ENCODE measurements at places on chromosomes 5 and 9. TPM values are rescaled to one million over a fixed set of nuclear protein-coding genes. Genes with fewer than 3 reads are reported as not detected.

DNA sequence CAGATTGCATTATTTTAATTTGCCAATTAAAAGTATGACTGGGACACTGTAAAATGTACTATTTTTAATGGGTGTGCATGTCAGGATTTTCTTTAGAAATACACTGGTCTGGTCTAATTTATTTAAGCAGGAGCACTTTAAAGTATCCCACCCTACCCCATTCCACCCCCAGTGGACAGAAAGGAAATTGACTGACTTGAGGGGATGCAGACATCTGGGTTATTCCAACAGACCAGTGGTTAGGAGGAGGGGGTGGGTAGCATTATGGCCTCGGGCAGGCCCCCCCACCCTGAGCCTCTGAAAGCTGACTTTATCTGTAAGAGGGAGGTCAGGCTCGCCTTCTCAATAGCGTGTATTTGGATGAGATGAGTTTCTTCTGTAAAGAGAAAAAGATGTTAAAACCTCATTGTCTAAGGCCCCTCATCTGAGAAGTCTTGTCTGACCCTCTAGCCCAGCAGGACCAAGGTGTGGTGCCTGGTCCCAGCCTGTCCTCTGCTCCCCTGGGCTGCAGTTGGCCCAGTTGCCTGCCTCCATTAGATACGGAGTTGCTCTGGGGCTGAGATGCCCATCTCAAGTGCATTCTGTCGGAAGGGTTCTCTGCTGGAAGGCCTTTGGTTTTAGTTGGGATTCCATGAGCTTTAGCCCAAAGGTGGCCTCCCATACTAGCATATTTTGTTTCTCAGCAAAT, 4.4 kb downstream of the HNRNPAB start:
- no peaks in the 10 kb centered on the region for H3K27me3 ChIP-seq
- H3K27ac ChIP-seq: no peak overlapping the region
- no peak overlapping the region for H3K4me3 ChIP-seq
- H3K4me1 ChIP-seq: peaks cover 41% of the 10 kb centered on the region
- peaks cover 5% of the 10 kb centered on the region for H3K36me3 ChIP-seq

Gene FBP2
- total RNA-seq: not detected

- DNase-seq: no peak
- H3K27me3 ChIP-seq: no peaks in the 10 kb centered on the region
- H3K4me1 ChIP-seq: peaks cover 21% of the 10 kb centered on the region
Observed at GRCh38 chr5:76451031-76451701, 48.1 kb downstream of the IQGAP2 start.

Gene STK32A
- total RNA-seq: not detected

DNA sequence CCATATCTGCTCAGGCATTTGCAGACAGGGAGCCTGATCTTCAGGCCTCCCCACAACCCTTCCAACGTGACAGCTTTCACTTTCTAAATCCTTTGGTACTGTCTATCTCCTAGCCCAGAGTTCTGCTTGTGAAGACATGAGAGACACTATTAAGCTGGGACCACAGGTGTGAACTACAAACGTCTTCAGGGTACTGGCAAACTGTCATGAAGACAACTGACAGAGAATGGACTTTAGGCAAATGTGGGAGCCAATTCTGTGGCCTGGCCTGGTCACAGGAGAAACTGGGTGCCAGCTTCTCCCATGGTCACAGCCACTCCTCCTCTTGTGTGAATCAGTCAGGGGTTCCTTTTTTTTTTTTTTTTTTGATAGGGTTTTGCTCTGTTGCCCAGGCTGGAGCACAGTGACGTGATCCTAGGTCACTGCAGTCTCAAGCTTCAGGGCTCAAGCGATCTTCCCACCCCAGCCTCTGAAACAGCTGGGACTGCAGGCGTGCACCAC, 10.4 kb downstream of the TRIM14 start:
- peak overlapping the region; percentile 90 for H3K27ac ChIP-seq
- no peak for DNase-seq
- no peak overlapping the region for H3K4me3 ChIP-seq
- no peaks in the 10 kb centered on the region for H3K27me3 ChIP-seq
- H3K36me3 ChIP-seq: peaks cover 32% of the 10 kb centered on the region

Gene FOXD4L5
- total RNA-seq: 0.23 TPM

- H3K36me3 ChIP-seq: no peaks in the 10 kb centered on the region
- H3K27me3 ChIP-seq: no peaks in the 10 kb centered on the region
- DNase-seq: no peak
- H3K4me1 ChIP-seq: no peaks in the 10 kb centered on the region
- H3K4me3 ChIP-seq: no peak overlapping the region
Observed at GRCh38 chr9:1580215-1580614, 434.9 kb upstream of the SMARCA2 start.

Gene ARHGEF28
- total RNA-seq: 0.73 TPM

- no peaks in the 10 kb centered on the region for H3K4me1 ChIP-seq
- no peak overlapping the region for H3K4me3 ChIP-seq
- peaks cover 2% of the 10 kb centered on the region for H3K27me3 ChIP-seq
- no peak overlapping the region for H3K27ac ChIP-seq
- DNase-seq: no peak
Observed at GRCh38 chr5:34618371-34619065, 37.6 kb upstream of the RAI14 start.

GRCh38 chr5:88515881-88516819, 247.5 kb upstream of the TMEM161B start:
- H3K4me1 ChIP-seq: no peaks in the 10 kb centered on the region
- H3K4me3 ChIP-seq: no peak overlapping the region
- no peak for DNase-seq
- no peak overlapping the region for H3K27ac ChIP-seq
- no peaks in the 10 kb centered on the region for H3K36me3 ChIP-seq

DNA sequence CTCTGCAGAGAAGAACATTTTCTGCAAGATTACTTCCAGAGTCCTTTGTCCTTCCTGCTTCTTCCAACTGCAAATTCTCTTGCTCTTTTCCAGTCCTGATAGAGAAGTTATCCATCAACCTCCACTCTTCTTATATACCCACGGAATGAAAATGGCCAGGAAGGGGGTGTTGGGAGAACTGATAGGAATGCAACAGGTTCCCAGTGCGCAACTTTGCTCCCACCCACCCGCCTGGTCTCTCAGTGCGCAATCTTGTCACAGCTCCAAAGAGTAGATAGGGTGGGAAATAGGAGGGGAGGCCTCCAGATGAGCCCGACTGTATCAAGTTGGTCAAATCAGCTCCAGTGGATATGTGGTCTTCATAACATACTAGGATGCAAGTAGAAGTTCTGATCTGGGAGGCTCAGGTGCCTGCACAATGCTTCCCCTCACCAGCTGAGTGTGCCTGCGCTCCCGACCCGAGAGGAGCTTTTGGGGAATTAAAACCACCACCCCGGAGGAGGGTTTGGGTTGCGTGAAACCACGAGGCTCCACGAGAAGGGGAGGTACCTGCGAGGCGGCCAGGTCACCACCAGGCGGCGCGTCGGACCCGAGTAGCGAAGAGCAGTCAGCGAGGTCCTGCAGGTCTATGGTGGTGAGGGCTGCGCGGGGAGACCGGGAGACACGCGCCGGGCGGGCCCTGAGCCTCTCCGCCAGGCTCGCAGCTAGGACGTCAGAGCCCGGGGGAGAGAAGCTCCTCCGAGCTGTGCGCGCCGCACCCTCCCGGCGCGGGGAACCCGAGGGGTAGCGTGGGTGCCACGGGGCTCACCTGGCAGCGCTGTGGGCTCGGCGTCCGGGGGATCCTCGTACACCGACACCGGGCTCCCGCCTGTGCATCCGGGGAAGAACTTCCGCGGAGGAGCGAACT, 835 bp downstream of the MCIDAS start:
- H3K36me3 ChIP-seq: no peaks in the 10 kb centered on the region
- H3K27me3 ChIP-seq: peaks cover 54% of the 10 kb centered on the region
- peaks cover 41% of the 10 kb centered on the region for H3K4me1 ChIP-seq
- H3K27ac ChIP-seq: no peak overlapping the region

- no peak for DNase-seq
- H3K36me3 ChIP-seq: no peaks in the 10 kb centered on the region
- no peaks in the 10 kb centered on the region for H3K4me1 ChIP-seq
- H3K27ac ChIP-seq: no peak overlapping the region
- H3K4me3 ChIP-seq: no peak overlapping the region
Observed at GRCh38 chr9:90948156-90948555, 146.5 kb downstream of the SYK start.

GRCh38 chr9:115170358-115171073, 52.6 kb upstream of the TNC start:
- DNase-seq: no peak
- H3K27me3 ChIP-seq: no peaks in the 10 kb centered on the region
- H3K27ac ChIP-seq: no peak overlapping the region
- H3K4me3 ChIP-seq: no peak overlapping the region
- H3K4me1 ChIP-seq: no peaks in the 10 kb centered on the region

Gene TSSK1B
- not detected for total RNA-seq

DNA sequence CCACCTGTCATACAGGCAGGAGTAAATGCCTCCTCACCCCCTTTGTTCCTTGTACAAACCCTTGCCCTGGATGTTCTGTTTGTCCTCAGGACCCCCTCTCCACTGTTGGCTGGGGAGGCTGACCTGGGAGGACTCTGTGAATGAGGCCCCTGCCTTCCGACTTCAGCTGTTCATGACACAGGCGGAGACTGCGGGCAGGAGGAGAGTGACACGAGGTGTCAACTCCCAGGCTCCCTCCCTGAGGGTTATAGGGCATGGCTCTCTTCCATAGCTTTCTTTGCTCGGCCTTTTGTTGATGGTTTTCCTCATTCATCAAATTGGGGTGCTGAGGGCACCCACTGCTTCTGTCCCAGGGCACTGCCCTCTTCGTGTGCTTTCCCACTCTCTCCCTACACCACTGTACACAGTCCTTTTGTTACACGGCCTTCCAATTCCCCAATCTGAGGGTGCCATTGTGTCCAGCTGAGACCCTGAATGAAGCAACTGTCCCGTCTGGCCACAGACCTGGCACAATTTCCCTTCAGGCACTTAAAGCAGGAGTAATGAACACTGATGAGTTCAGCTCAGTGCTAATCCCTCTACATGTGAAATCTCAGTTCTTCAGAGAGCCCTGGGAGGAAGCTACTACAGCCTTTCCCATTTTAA, 33.8 kb downstream of the KCNIP1 start:
- no peak overlapping the region for H3K27ac ChIP-seq
- no peaks in the 10 kb centered on the region for H3K4me1 ChIP-seq
- H3K36me3 ChIP-seq: no peaks in the 10 kb centered on the region
- no peak for DNase-seq
- no peaks in the 10 kb centered on the region for H3K27me3 ChIP-seq

DNA sequence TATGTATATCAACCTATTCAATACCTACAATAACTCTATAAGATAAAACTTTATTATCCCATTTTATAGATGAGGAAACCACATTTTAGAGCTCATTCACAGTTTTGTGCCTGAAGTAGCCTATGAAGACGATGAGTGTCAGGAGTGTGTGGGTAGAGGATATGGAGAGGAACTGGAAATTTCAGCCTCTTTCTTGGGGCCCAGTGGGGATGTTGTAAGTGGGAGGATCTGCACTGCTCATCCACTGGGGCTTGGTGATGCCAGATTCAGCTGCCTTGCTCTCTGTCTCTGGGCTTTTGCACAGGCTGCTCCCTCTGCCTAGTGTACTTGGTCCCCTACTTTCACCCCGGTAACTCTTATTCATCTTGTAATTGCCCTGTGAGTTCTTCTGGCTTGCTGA, 194.7 kb downstream of the SREK1 start:
- H3K36me3 ChIP-seq: no peaks in the 10 kb centered on the region
- H3K27me3 ChIP-seq: peaks cover 2% of the 10 kb centered on the region
- no peak overlapping the region for H3K4me3 ChIP-seq
- no peak overlapping the region for H3K27ac ChIP-seq
- no peaks in the 10 kb centered on the region for H3K4me1 ChIP-seq

Gene ZDHHC21
- total RNA-seq: 4.2 TPM

- peak overlapping the region; percentile 83 for H3K27ac ChIP-seq
- H3K4me3 ChIP-seq: peak overlapping the region; percentile 85
- peaks cover 31% of the 10 kb centered on the region for H3K4me1 ChIP-seq
- no peaks in the 10 kb centered on the region for H3K36me3 ChIP-seq
Observed at GRCh38 chr5:131264451-131265099, 722 bp downstream of the CDC42SE2 start.

Gene CATSPER3
- total RNA-seq: 1.1 TPM

Gene FST
- total RNA-seq: 2.0 TPM

- no peaks in the 10 kb centered on the region for H3K36me3 ChIP-seq
- H3K27ac ChIP-seq: no peak overlapping the region
- H3K4me3 ChIP-seq: no peak overlapping the region
- DNase-seq: no peak
- peaks cover 31% of the 10 kb centered on the region for H3K4me1 ChIP-seq
Observed at GRCh38 chr5:77644371-77645157, 6.1 kb upstream of the OTP start.

GRCh38 chr9:79668956-79669355, 97.2 kb downstream of the TLE4 start:
- no peaks in the 10 kb centered on the region for H3K27me3 ChIP-seq
- peaks cover 9% of the 10 kb centered on the region for H3K36me3 ChIP-seq
- peaks cover 7% of the 10 kb centered on the region for H3K4me1 ChIP-seq
- H3K4me3 ChIP-seq: no peak overlapping the region
- no peak overlapping the region for H3K27ac ChIP-seq

GRCh38 chr9:93248386-93249040, 64.6 kb downstream of the WNK2 start:
- no peaks in the 10 kb centered on the region for H3K36me3 ChIP-seq
- H3K27ac ChIP-seq: no peak overlapping the region
- H3K4me3 ChIP-seq: no peak overlapping the region

DNA sequence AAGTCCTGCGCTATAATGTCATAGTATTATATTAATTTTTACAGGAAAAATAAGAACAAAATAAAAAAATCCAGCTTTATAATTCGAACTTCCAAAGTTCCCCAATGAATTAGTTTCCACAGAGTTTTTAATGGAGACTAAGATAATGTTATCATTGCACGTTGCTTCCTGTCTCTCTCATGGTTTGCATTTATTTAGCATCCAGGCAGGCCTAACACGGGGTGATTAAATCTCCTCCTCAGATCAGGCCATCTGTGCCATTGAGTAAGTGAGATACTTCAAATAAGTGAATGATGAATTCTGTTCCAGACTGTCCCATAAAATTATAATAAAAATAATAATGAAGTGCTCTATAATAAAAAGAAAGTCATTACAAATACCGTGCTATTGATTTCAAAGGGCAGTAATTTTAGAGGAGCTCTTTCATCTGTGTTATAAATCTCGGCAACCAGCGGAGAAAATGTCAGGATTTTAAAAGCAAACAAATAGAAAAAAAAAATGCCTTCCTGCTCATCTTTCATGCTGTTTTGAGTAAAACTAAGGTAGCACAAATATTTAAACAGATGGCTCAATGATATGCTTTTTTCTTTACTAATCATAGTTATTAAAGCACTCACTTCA, 570.6 kb upstream of the ZNF608 start:
- H3K27ac ChIP-seq: no peak overlapping the region
- no peaks in the 10 kb centered on the region for H3K27me3 ChIP-seq
- H3K36me3 ChIP-seq: no peaks in the 10 kb centered on the region
- H3K4me1 ChIP-seq: no peaks in the 10 kb centered on the region
- no peak for DNase-seq

Gene SCGB3A2
- total RNA-seq: not detected

- no peak overlapping the region for H3K4me3 ChIP-seq
- H3K36me3 ChIP-seq: no peaks in the 10 kb centered on the region
- no peak overlapping the region for H3K27ac ChIP-seq
- H3K27me3 ChIP-seq: no peaks in the 10 kb centered on the region
- H3K4me1 ChIP-seq: no peaks in the 10 kb centered on the region
Observed at GRCh38 chr9:85524531-85524930, 217.2 kb downstream of the AGTPBP1 start.

- H3K36me3 ChIP-seq: peaks cover 5% of the 10 kb centered on the region
- peaks cover 4% of the 10 kb centered on the region for H3K27me3 ChIP-seq
- H3K4me1 ChIP-seq: peaks cover 4% of the 10 kb centered on the region
- H3K4me3 ChIP-seq: no peak overlapping the region
- no peak overlapping the region for H3K27ac ChIP-seq
Observed at GRCh38 chr5:133109655-133110483, 58.1 kb downstream of the HSPA4 start.

Data from T-cell (primary cell).